ENCODE measurements at places on chromosomes 7 and 10. TPM values are rescaled to one million over a fixed set of nuclear protein-coding genes. Genes with fewer than 3 reads are reported as not detected.

DNA sequence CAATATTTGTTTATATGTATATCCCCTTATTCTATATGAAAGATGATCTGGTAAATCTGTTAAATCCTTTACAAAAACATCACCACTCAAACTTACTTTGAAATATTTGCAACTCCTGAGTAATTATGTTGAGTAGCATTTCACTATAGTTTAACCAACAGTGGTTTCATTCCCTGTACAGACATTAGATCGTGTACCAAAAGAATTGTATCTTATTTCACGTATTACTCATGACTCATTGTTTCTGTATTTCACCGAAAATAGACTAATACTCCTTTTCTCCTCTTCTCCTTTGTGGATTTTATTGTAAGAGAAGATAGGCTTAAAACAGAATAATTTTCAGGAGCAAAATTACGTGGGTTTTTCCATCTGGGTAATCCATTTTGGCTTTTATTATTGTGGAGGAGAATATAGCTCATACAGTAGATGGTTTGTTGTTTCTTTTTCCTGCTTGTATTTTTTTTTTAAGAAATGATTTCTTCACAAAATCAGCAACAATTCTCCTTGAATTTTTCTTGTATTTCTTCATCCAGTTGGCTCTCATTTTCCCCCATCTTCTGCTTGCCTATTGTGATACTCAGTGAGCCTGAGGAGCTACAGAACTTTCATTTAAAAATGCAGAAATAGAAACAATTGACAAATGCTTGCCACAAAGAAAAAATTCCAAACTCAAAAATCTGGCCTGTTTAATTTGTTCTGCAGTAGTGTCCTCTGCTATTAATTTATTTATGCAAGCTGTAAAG lies 90.6 kb upstream of the OIT3 start:
- no peak for DNase-seq

Gene FOXI2
- total RNA-seq = 0.24 TPM

Gene ABLIM1
- 473 TPM for total RNA-seq

Gene CLDN4
- not detected for total RNA-seq

Gene ADAM8
- total RNA-seq = 4.3 TPM

DNA sequence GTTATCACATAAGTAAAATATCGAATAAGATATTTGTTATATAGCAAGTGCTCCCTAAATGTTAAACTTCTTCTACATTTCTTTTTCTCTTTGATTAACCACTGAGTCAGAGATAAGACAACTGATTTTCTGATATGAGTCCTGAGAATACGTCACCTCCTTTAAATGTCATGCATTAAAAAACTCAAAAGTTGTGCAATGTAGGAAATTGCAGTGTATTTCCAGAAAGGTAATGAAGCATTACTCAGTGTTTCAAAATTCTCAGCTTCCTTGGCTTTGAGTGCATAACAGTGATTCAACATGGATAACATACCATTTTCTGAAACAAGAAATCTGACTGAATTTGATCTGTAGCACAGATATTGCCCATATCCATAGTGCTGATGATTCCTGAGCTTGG lies 155.8 kb downstream of the BMPER start:
- no peak for DNase-seq

- no peak for DNase-seq
Observed at GRCh38 chr10:3792710-3793219, 7.8 kb upstream of the KLF6 start.

DNA sequence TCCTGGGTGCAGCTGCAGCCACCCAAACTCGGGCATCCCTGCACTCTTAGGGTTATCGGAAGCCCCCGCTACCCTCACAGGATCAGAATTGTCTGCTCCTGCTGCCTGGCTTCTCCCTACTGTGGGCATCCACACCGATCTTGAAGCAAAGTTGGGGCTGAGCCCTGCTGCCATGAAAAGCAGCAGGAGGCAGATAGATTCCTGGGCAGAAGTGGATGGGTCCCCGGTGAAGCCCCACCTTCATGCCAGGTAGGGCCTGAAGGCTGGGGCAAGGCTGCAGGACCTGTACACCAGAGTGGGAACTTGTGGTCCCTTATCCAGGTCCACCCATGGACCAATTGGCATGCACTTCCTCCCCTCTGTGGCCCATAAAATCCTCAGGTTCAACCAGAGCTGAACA lies 922.6 kb upstream of the KCND2 start:
- no peak for DNase-seq

GRCh38 chr7:120862987-120863590 lies 5.1 kb upstream of the TSPAN12 start:
- no peak for DNase-seq

Gene NUTM2A
- total RNA-seq = 1.6 TPM

GRCh38 chr7:45721686-45722598 lies 147.8 kb downstream of the ADCY1 start:
- DNase-seq = no peak
